ENCODE measurements at places on chromosomes 1 and 21.

DNA sequence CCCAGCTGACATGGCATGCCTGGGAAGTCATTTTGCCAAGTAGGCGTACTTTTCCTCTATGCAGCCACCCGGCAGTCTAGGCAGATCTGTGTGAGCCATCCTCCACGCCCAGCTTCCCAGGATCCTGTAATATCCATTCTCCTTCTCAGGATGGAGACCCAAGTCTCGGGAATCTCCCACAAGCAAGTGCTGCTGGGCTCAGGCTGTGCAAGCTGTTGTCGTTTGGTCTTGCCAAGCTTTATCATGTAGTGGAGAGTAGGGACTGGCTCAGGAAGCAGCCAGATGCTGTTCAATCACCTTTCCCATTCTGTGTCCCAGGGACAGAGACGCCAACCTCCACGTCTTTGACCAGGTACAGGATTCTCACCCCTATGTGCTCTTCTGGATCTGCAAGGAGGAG lies 191.1 kb upstream of the TMEM51 start:
- no peak for DNase-seq

GRCh38 chr21:41249476-41249875 lies 67.1 kb upstream of the FAM3B start:
- DNase-seq = no peak

GRCh38 chr1:151993084-151993733 lies 450 bp downstream of the S100A10 start:
- DNase-seq = no peak

DNA sequence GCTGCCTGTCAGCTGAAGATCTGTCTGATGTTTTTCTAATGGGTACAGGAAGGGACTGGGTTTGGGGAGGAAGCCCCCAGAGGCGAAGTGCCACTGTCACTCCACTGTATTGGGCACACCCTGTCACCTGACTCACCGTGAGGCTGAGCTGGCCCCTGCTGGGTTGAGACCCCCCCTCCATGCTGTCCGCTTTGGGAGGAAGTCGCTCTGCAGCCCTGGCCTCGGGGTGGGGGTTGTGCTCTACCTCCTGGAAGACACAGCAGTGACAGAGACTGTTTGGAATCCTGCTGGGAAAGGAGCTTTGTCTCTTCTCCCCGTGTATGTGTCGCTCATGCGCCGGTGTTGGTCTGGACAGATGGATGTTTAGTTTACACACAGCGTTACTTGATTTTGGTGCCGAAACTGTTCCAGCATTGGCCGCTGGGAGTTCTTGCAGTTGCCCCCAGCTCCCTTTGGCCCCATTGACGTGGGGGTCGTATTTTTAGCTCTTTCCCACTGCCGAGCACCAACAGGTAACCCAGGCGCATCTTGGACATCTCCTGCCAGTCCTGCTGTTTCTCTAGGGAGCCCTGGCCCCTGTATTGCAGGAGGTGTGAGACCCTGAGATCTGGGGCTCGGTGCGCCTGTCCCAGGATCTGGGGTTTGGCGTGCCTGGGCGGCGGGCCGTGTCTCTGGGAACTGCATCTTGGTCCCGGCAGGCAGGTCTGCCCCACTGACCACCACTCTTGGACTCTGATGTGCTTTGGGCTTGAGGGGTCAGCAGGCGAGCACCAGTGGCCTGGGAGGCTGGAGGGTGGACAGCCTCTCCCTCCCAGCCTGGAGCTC lies 30.3 kb downstream of the SLX9 start:
- DNase-seq = no peak

GRCh38 chr1:174626031-174627025 lies 178.6 kb downstream of the GPR52 start:
- no peak for DNase-seq

GRCh38 chr1:99673315-99673714 lies 27.4 kb downstream of the PALMD start:
- no peak for DNase-seq

- DNase-seq = no peak
Measured at GRCh38 chr1:209756615-209757445, 977 bp downstream of the TRAF3IP3 start.

GRCh38 chr1:205235951-205236350 lies 8.2 kb downstream of the TMCC2 start:
- DNase-seq = no peak

- DNase-seq = peak; percentile 53
Measured at GRCh38 chr1:203702130-203702577, 62.8 kb upstream of the LAX1 start.

DNA sequence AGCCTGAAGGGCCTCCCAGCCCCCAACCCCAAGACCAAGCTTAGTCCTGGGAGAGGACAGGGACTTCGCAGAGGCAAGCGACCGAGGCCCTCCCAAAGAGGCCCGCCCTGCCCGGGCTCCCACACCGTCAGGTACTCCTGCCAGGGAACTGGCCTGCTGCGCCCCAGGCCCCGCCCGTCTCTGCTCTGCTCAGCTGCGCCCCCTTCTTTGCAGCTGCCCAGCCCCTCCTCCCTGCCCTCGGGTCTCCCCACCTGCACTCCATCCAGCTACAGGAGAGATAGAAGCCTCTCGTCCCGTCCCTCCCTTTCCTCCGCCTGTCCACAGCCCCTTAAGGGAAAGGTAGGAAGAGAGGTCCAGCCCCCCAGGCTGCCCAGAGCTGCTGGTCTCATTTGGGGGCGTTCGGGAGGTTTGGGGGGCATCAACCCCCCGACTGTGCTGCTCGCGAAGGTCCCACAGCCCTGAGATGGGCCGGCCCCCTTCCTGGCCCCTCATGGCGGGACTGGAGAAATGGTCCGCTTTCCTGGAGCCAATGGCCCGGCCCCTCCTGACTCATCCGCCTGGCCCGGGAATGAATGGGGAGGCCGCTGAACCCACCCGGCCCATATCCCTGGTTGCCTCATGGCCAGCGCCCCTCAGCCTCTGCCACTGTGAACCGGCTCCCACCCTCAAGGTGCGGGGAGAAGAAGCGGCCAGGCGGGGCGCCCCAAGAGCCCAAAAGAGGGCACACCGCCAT lies 21.9 kb upstream of the ARF1 start:
- DNase-seq = no peak

GRCh38 chr21:28654406-28654805 lies 338.3 kb downstream of the LTN1 start:
- no peak for DNase-seq

- no peak for DNase-seq
Measured at GRCh38 chr1:216015116-216015515, 408.1 kb downstream of the USH2A start.

DNA sequence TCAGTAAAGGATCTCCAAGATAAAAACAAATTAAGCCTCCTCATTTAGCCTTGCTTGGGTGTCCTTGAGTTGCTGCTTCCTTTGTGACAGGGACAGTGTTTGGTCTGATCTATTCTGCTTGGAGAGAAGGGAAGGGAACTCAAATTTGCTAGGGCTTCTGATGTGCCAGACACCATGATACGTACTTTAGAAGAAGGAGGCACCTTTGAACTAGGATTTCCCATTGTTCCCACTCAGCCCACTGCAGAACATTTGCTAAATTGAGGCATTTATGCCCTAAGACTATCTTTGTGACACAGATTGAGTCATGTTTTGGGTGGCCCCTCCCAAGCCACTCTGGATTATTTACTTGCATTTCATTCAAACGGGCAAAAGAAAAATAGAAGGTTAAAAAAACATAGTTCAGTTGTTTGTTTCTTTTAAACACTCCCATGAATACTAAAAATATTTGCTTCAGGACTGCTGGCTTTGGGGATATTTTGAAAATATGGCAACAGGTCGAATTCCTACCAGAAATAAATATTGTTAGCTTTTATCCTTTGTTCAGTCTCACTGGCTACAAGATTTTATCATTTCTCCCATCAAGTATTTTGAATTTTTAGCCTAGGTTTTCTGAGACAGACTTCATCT lies 81.9 kb upstream of the WLS start:
- DNase-seq = no peak

DNA sequence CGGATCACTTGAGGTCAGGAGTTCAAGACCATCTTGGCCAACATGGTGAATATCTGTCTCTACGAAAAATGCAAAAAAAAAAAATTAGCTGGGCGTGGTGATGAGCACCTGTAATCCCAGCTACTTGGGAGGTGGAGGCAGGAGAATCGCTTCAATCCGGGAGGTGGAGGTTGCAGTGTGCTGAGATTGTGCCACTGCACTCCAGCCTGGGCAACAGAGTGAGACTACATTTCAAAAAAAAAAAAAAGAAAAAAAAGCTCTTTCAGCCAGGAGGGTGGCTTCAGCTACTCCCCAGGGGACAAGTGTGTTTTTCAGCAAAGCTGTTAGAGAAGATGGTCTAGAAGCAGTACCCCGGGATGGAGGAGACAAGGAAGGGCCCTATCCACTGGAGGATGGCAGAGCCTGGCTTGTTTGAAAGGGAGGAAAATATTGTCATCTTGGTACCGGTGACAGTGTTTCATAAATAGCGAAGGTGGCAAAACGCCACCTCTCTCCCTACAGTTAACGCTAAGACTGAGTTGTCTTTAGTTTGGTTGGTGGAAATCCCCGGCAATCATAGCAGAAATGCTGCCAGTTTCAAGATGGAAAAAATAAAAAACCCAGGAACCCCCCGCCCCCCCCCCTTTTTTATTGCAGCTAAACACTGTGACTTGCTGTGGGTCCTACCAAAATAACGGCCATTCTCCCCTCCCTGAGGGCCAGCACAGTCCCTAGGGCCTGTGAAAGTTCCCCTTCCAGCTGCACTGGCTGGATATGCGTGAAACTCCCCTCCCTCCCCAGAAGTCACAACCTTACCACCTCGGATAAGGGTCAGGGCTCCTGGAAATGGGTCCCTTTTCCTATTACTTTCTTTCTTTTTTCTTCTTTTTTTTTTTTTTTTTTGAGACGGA lies 3.5 kb downstream of the PIK3CD start:
- DNase-seq = no peak

DNA sequence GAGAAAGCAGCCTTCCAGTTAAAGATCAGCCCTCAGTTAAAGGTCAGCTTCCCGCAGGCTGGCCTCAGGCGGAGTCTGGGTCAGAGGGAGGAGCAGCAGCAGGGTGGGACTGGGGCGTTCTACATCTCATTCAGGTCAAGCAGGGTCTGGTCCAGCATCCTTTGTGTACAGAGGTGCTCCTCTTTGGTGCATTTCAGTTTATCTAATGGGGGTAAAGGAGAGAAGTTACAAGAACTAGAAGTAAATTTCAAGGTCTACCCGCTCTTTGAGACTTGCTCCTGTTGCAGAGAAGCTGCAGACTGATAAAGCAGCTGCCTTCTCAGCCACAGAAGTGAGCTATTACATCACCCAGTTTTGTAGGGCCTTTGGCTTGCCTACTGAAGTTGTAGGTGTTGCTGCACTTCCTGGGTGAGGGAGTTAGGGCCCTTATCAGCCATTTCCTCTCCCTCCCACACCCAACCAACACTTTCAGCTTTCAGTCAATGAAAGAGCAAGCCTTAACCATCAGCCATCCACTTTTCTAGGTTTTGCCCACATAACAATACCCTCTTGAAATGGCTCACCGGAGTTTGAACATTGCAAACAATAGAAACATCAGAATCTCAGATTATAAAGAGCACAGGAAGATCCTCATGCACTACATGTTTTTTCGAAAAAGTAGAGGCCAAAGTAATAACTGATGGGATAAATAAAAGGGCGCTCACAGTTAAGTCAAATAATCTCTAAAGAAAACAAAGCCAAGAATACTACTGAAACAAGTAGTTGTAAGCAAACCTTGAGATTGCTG lies 2.8 kb upstream of the NUP210L start:
- DNase-seq = peak; percentile 46

- DNase-seq = no peak
Measured at GRCh38 chr1:92843429-92844352, 11.9 kb downstream of the RPL5 start.

DNA sequence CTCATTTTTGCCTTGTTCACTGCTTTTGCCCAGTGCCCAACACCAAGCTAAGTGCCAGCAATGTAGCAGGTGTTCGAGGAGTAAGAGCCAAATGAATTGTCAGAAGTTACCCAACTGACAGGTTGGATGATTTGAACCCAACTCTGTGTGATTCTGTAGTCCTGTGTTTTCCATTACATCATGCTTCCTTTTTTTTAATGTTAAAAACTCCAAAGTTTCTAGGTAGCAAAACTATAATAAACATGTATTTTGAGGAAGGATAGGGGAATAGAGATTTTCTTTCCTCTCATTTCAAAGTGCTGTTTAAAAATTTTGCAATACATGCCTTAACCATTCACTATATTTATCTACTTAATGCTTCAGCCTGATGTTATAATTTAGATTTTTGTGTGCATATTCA lies 34.1 kb downstream of the BCL9 start:
- DNase-seq = no peak

DNA sequence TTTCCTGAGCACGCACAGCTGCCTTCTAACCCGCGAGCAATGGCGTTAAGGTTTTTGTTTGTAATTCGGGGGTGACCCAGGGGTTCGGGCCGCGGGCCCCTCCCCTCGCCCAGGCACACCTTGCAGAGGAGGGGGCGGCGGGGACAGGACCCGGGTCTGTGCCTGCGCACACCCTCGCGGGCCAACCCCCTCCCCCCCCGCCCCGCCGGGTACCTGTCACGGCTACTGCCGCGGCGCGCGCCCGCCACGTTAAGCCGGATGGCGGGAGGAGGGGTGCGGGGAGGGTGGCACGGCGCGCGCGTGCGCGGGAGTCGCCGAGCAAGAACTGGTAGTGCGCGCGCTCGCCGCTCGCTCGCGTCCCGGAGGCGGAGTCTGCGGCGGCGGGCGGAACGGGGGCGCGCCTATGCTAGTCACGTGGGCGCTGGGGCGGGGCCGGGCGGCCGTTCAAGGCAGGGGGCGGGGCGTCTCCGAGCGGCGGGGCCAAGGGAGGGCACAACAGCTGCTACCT lies at the start of gene TPTE:
TSS of gene TPTE (plus strand) at position 493 of the 508 bp plus-strand sequence. CDS start 17,141 bp downstream, outside the sequence.
- DNase-seq = no peak

DNA sequence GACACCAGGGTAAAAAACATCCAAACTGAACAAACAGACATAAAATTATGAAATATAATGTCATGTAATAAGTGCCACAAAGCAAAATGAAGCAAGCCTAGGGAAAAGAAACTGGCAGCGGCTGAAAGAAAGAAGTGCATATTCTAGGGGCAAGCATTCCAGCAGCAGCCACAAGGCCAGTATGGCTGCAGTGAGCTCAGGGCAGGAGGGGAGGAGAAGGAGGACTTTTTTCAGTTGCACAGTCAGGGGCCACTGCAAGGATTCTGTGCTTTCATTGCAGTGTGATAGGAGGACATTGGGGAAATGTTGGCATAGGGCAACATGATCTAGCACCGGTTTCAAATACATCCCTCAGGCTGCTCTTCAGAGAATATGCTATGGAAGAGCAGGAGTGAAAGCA lies 263.8 kb downstream of the NEGR1 start:
- DNase-seq = no peak

GRCh38 chr1:165476776-165477175 lies 31.9 kb upstream of the RXRG start:
- DNase-seq = no peak

DNA sequence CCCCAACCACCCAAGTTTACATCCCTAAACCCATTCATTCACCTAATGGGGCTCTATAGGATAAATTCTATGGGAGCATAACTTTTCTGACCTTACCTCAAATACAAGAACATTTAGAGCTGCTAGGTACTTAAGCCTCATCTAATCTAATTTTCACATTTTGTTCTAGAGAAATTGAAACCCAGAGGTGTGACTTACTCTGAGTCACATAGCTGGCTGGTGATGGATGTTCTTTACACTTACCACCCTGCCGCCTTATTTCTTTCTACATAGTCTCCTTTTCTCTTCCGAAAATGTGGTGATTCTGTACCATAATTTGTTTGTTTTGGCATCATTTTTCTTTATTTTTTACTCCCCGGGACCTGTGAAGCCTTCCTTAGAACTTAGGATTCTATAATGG lies 20.3 kb downstream of the TIPRL start:
- DNase-seq = no peak

- no peak for DNase-seq
Measured at GRCh38 chr1:207956986-207957385, 46.1 kb upstream of the CD34 start.
